Myocyte (in vitro differentiated cells): ENCODE measurements at places on chromosomes 1 and 21. TPM values are rescaled to one million over a fixed set of nuclear protein-coding genes. Genes with fewer than 3 reads are reported as not detected.

The MSH4 gene
- total RNA-seq, result 0.10 and 0.27 TPM in 2 replicates

The HSD3B1 gene
- not detected in 2 replicates for total RNA-seq

The PTCH2 gene
- 0.05 and 0.51 TPM in 2 replicates for total RNA-seq

The FAM177B gene
- total RNA-seq, result not detected in 2 replicates

The KRTAP19-1 gene
- not detected in 2 replicates for total RNA-seq

The PKLR gene
- not detected in 2 replicates for total RNA-seq

The ERG gene
- total RNA-seq, result 1.4 TPM in 1 of 2 replicates, not detected in the other

The SIPA1L2 gene
- 7.0 and 12.4 TPM in 2 replicates for total RNA-seq

The ATP8B2 gene
- 44.0 and 46.9 TPM in 2 replicates for total RNA-seq

The DDI2 gene
- 26.6 and 34.7 TPM in 2 replicates for total RNA-seq

The FLG2 gene
- total RNA-seq, result not detected in 2 replicates

The CD52 gene
- not detected in 2 replicates for total RNA-seq

The NBPF20 gene
- 3.3 and 4.0 TPM in 2 replicates for total RNA-seq

The FAM20B gene
- total RNA-seq, result 55.3 and 56.6 TPM in 2 replicates

The FCRL5 gene
- not detected in 2 replicates for total RNA-seq

The RHEX gene
- not detected in 2 replicates for total RNA-seq

The MPZ gene
- total RNA-seq, result 1.7 and 2.8 TPM in 2 replicates

The BTG3 gene
- total RNA-seq, result 20.0 and 32.3 TPM in 2 replicates

The CFHR3 gene
- 0.21 TPM in 1 of 2 replicates, not detected in the other for total RNA-seq

The CRNN gene
- total RNA-seq, result not detected in 2 replicates

The TBX19 gene
- 0.62 and 1.3 TPM in 2 replicates for total RNA-seq

The CRP gene
- not detected in 2 replicates for total RNA-seq

- no peak for DNase-seq
These were observed 17.5 kb upstream of the TFF3 start for GRCh38 chr21:42332557-42333317.

- no peak for DNase-seq
These were observed 144.5 kb downstream of the AKT3 start for GRCh38 chr1:243705585-243705984.

DNA sequence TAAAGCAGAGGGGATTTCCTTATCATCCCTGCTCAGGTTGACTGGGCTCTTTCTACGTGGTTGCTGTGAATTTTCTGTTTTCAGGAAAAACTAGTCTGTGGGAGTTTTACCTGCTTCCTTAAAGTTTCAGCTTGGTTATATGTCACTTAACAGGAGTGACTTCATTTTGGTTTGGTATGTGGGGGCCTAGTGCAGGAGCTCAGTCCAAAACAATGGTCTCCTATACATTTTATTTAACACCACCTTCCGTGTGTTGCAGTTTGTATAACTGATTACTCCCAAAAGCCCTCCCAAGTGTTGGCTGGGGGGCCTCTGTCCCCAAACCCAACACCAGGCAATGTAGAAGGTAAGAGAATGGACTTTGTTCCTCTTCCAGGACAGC is 5.3 kb downstream of the IL23R start:
- no peak for DNase-seq

DNA sequence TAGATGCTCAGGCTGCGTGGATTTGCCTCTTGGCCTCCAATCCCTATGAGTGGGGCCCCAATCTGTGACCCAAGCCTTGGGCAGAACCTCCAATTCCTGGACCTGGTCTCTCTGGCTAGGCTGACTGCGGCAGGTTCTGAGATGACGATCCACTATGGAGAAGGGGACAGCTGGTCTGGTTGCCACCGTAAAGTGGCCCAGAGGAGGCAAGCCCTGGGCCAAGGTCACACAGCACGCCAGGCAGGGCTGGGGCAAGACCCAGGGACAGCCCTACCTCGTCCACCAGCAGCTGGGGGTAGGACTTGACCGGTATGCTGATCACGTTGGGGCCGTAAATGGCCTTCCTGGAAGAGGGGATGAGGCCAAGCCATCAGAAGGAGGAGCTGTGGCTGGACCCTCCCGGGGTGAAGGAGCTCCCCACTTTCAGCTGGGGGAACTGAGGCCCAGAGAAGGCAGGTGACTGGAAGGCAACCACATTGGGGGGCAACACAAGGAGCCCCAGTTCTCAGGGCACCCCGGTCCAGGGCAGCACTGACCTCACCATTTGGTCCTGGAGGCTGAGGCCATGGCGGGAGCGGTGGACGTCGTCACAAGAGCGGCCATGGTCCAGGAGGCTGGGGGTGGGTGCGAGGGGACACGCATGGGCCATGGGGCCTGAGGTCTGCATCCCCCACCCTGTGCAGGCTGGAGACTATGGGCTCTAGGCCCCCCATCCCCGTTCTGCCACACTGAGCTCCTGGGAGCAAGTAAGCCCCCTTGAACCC is 9.8 kb downstream of the ATP13A2 start:
- no peak for DNase-seq

DNA sequence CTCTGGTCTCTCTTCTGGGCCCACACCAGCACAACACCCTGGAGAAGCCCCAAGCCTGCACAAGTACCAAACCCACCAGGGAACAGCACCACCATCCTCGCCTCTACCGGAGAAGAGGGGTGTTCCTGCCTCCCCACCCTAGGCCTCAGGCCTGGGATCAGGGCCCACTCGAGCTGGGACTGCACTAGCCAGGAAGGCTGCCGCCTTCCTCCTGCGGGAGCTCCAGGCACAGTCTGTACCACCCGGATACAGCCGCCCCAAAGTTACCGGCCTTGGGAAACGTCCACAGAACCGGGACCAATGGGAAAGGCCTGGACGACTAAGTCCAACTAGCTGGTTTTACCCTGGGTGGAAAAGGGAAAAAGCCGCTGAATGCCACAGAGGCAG is 3.4 kb downstream of the TAL1 start:
- no peak for DNase-seq

- DNase-seq, result no peak
These were observed 66.7 kb upstream of the ABCD3 start for GRCh38 chr1:94351481-94351880.

DNA sequence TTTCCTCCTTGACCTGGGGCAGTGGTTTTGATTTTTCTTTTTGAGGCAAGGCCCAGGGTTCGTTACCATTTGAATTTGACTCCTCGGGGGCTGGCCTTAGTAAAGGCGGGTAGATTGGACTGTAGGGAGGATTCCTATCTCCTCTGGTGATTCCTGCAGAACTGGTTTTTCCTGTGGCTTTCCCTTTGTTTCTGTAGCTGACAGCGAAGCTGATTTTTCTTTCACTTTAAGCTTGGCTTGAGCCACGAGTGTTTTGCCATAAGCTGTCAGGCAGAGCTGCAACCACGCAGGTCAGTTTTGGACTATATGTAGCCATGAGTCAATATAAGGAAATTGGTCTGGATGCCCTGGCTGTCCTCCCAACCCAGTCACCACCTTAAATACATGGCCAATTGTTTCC is 28.7 kb upstream of the KCNJ15 start:
- DNase-seq, result no peak

GRCh38 chr1:204041803-204042505 is 31.0 kb upstream of the SOX13 start:
- DNase-seq, result no peak

- no peak for DNase-seq
These were observed 119.2 kb downstream of the LRIG2 start for GRCh38 chr1:113192242-113192641.

- DNase-seq, result peak; percentile 74
These were observed 13.6 kb downstream of the PCNX2 start for GRCh38 chr1:233281711-233282581.

DNA sequence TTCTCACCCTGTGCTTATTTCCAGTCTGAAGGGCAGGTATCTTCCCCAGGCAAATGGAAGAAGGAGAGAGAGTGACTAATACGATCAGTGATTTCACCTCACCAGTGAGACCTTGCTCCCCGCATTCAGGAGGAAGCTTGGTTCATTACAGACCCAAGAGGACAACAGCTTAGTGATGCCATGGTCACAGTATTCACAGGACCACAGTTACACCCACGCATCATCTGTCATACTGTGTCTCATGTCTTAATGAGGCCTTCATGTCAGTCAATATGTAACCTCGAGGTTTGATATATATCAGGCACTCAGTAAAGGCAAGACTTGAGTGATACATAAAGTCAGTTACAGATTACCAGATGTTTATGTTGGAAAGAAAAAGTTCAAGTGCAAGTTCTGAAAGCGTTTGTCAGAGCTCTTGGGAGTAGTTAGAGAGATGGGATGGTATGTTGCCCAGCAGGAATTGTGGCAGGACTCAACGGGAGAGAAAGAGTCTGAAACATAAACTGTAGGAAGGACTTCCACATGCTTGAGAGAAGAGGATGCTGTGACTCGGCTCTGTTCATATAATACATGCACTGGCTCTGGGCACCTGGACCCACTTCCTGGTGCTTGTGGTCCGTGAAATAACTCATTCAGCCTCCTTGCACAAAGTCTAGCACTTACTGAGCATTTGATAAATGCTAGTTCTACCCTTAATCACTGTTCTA is 33.3 kb downstream of the GNPAT start:
- no peak for DNase-seq

GRCh38 chr1:240516069-240516468 is 95.9 kb downstream of the GREM2 start:
- no peak for DNase-seq

GRCh38 chr1:216847397-216848036 is 124.3 kb upstream of the ESRRG start:
- peak; percentile 65 for DNase-seq

- no peak for DNase-seq
These were observed 11.8 kb upstream of the CSF1 start for GRCh38 chr1:109898842-109899241.

DNA sequence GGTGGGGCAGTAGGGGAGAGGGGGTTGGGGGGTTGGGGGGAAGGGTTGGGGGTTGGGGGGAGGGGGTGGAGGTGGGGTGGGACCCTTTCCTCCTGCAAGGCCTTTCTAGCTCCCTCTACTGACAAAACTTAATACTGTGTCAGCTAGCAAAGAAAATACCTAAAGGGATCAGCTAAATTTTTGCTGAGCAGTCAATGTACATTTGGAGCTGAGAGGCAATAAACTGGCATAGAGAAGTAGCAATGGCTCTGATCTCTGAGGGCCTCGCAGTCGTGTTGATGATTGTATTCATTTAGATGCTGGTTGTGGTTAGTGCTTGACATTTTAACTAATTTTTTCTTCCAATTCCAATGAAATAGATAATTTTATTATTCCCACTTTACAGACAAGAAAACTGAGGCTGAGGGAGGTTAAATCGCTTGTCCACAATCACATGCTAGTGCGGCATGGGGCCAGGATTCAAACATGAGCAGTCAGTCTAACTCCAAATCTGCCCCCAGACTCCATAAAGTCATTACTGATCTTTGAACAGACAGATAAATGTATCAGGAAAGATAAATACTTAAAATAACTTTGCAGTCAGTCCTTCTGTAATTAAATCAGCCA is 357.1 kb downstream of the DISC1 start:
- no peak for DNase-seq

- no peak for DNase-seq
These were observed 3.2 kb upstream of the GUK1 start for GRCh38 chr1:228136901-228137300.

- peak; percentile 54 for DNase-seq
These were observed 92.9 kb upstream of the IVNS1ABP start for GRCh38 chr1:185409763-185410528.

- DNase-seq, result no peak
These were observed 125.5 kb downstream of the CLEC20A start for GRCh38 chr1:178371235-178371634.

GRCh38 chr1:1796466-1796865 is 18.2 kb upstream of the NADK start:
- DNase-seq, result no peak

GRCh38 chr1:82269431-82269830 is 468.7 kb downstream of the ADGRL2 start:
- no peak for DNase-seq

DNA sequence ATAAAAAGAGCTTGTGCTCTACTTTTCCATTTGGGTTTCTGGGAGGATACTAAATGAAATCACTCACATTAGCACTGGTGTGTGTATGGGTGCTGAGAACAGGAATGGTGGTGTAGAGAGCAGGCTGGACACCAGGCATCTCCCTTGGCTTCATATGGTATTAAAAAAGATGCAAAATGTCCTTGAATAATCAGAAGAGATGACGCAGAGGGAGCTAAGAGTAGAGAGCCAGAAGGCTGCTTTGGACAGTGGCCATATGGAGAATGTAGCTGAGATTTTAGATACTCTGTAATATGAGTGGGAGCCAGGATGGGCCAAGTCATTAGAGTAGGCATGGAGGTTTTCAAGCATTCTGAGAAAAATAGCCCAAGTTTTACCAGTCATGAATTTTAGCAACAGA is 112.3 kb upstream of the ZRANB2 start:
- DNase-seq, result peak; percentile 11

- DNase-seq, result peak; percentile 16
These were observed 15.2 kb downstream of the STYXL2 start for GRCh38 chr1:167109125-167109524.

DNA sequence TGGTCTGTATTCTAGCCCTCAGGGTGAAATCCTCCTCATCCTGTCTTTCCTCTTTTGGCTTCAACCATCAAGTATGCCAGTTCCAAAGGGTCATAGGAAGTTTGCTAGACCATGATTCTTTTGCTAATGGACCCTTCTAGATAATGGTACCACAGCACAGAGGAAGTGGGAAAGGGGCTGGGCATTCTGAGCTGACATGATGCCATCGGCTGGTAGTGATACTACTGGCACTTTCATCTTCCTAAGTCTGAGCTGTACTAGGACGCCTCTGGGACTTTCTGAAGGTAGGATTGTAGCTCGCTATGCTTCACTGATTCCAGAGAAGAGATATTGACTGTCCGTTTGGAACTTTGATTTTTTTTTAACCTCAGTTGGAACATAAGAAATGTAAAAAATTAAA is 11.4 kb downstream of the FASLG start:
- no peak for DNase-seq

- DNase-seq, result no peak
These were observed 3.1 kb downstream of the MORN1 start for GRCh38 chr1:2388004-2388913.

GRCh38 chr1:179146911-179147310 is 65.0 kb downstream of the TOR3A start:
- no peak for DNase-seq

DNA sequence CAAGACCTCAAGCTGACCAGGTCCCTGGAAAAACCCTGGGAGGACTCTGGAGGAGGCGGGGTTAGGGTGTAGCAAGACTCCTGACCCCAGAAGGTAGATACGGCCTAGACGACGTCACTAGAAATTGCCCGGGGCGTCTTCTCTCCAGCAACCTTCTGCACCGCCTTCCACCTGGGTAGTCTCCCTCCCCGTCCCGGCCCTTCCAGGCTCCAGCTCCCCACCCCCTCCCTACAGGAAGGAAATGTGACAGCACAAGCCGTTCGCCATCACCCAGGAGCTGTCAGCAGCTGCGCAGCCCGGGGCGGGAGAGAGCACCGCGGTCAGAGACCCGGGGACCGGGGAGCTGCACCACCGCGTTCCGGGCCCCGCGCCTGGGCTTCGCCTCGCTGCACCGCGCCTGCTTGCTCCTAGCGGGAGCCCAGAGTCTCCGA is 20.0 kb downstream of the SERTAD4 start:
- DNase-seq, result no peak

DNA sequence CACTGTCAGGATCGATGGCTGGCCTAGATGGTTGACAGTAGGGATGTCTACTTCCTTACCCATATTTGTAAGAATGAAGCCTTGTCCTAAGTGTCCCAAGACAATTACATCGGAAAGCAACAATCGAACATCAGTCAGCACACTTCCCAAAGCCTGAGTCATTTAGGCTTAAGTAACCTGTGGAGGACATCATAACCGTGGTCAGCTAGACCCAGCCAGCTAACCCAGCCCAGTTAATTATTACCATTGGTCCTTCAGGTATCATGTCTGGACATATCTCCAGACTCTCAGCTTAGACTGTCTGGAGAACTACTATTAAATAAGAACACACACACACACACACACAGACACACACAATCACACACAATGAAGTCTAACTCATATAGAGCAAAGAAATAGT is 264.7 kb downstream of the TRABD2B start:
- DNase-seq, result no peak

GRCh38 chr1:10904396-10905358 is 107.8 kb upstream of the TARDBP start:
- DNase-seq, result no peak
